Anterior cingulate cortex (tissue), 58 donors: ENCODE measurements at places on chromosomes 1 and 21.
A peak's percentile ranks its signal among the peaks of the same experiment; 100 is the strongest.

DNA sequence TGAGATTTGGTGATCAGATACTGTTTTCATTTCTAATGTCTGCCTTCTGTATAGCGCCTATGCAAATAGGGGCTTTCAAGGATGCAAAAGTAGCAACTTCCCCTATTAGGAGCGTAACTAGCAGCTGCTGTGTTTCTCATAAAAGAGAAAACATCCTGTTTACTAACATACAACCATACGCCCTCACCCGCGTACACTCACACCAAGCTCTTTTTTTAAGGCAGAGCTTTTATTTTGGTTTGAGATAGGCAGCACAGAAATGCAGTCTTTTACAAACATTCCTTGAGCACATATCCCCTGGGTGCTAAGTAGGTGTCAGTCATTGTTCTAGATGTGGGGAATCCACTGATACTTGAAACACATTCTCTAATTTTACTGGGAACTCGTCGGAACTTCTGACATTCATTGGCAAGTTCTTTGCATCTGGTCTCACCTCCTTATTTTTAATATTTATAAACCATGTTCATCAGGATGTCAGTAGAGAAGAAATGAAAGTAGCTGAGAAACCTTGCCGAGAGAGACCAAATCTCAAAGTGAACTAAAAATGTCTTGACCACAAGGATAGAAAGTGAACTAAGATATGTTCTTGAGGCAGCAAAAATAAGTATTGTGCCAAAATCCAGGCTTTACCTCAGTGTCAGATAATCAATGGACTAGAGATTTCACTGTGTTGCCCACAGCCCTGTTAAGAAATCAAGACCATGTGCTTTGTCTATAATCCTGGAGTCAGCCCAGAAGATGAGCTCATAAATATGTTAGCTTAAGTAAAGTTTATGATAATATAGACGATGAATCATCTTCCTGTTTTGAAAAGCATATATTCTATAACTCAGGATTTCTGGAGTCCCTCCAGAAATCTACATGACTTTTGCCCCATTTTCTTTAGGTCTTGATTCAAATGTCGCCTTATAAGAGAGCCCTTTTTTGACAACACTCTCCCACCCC is 350.9 kb downstream of the ST6GALNAC3 start:
- no peak for DNase-seq

DNA sequence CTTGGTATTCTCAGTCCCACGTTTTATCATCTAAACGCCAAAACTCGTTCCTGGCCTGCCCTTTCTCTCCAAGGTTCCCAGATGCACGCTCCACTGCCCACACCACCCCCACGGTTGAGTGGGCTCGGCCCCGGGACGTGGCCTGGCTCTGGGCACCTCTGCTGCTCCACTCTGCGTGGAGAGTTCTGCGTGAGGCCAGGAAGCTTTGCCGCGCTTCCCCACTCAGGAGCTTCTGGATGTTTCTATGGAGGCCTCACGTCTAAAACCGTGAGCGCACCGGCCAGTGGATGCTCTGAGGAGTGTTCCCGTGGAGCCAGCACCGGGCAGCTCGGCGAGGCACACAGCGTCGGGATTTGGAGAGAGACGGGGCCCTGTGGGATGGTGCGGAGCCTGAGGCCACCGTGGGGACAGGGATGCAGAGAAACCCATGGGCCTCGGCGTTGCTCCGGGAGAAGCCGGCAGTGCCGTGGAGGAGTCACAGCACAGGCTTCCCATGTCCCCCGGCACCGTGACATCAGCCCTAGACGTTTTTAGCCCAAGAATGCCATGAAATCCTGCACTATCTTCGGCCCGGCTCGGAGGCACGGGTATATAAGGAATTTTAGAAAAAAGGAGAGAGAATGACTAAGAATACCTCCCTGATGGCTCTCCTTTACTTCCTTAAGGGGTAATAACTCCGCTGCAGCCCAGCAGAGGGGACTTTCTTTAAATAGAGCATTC is 125.9 kb downstream of the PRDM16 start:
- no peak for DNase-seq

GRCh38 chr1:175152006-175152652 is 40.4 kb downstream of the KIAA0040 start:
- DNase-seq = peak; percentile 21

GRCh38 chr1:61585714-61586113 is 139.2 kb downstream of the TM2D1 start:
- DNase-seq = no peak

DNA sequence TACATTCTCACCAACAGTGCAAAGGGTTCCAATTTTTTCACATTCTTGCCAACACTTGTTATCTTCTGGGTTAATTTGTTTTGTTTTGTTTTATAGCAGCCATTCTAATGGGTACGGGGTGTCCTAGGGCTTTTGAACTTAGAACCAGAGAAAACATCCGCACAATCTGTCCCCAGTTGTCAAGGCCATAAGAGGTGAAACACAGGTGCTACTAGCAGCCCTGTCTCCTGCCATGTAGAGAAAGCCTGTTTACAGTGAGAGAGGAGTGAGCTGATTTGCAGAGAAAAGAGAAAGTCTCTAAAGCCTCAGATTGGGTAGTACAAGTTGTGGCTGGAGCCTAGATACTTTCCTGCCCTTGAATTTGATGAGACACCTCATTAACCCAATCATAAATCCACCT is 46.4 kb upstream of the BMP8B start:
- DNase-seq = no peak

GRCh38 chr1:204725821-204726448 is 40.4 kb upstream of the LRRN2 start:
- no peak for DNase-seq

- DNase-seq = no peak
Measured at GRCh38 chr1:3611170-3612019, at the start of gene MEGF6. Gene MEGF6 (minus strand): TSS chr1:3611508. CDS start chr1:3611268, 240 bp downstream.

GRCh38 chr1:167566766-167567165 is 13.2 kb upstream of the CREG1 start:
- DNase-seq = no peak

GRCh38 chr1:203442821-203443220 is 32.8 kb upstream of the PRELP start:
- DNase-seq = no peak

DNA sequence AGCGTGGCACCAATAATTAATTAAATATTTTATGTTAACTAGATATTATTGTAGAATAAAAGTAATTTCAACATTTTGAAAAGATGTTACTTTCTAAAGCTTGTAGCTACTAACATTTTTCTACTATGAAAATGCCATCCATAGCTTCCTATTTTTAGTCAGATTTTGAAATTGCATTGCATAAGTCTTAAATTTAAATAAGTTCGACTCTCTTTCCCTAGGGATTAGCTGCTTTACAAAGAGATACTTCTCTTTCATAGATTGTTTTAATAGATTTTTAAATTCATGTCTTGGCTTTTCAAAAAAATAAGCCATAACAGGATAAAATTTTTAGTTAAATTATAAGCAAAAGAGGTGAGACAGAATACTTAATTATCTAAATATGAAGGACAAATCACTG is 1279.6 kb downstream of the KCNT2 start:
- no peak for DNase-seq

DNA sequence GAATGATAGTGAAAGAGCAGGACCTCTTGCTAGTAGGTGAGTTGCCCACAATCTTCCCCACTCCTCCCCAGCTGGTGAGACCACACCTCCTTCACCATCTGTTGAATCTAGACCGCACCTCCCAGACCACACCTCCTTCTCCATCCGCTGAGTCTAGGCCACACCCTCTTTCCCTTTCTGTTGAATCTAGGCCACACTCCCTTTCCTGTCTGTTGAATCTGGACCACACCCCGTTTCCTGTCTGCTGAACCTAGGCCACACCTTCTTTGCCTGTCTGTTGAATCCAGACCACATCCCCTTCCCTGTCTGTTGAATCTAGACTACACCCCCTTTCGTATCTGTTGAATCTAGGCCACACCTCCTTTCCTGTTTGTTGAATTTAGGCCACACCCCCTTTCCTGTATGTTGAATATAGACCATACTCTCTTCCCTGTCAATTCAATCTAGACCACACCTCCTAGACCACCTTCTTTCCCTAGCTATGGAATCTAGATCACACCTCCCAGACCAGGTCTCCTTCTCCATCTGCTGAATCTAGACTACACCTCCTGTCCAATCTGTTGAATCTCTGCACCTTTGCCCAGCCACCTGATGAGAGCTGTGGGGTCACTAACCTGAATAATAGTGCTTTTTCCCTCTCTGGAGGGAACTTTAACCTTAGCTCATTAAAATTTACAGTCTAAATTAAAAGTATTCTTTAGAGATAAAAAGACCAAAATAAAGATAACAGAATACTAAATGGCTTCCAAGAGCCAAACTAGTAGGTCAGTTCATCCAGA is 116.3 kb downstream of the DAB1 start:
- no peak for DNase-seq

- no peak for DNase-seq
Measured at GRCh38 chr1:17405898-17406759, 33.3 kb downstream of the RCC2 start.

GRCh38 chr1:240282061-240282830 is 190.6 kb downstream of the FMN2 start:
- no peak for DNase-seq

- DNase-seq = no peak
Measured at GRCh38 chr1:226201029-226201593, 14.6 kb upstream of the ACBD3 start.

DNA sequence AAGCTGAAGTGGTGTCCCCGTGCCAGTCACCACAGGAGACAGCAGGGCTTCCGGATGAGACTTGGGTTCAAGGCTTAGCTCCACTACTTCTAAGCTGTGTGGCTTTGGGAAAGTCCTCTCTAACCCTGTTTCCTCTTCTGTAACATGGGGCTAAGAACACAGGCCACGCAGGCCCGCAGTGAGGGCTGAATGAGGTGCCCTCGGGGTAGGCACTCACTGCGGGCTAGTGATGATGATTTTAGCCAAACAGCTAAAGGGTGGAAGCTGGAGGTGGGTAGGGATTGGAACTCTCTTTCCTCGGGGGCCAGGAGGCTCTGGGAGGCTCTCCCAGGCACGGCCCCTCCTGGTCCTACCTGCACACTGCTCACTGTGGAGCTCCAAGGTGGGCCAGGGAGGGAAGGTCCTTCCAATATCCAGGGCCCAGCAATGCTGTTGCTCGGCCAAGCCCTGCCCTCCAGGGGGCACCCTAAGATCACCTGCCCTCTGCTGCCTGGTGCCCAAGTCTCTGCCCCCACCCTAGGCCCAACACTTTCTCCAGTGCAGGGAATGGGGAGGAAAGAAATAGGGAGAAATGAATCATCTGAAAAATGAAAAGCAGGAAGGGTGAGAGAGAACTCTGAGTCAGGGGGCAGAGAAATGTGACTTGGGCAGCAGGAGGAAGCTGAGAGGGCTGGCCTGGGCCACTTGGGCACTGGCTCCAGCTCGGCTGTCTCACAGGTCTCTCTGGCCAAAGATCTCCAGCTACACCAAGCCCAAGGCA is 19.2 kb upstream of the EVA1B start:
- DNase-seq = no peak

GRCh38 chr1:204943495-204943894 is 72.8 kb downstream of the NFASC start:
- DNase-seq = no peak

DNA sequence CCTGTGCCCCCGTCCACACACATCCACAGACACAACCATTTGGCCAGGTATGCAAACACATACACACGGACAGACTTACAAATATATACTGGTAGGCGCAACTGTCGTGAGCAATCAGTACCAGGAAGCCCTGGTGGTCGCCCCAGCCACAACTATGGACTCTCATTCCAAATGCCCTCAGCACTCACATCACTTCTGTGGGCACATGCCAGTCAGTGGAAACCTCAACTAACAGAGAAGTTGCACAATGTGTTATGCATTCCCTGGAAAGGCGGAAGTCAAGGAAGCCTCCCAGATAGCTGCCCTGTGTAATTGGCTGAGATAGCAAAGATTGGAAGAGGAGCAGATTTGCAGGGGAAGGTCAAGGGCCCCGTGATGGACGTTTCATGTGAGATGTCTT is 1.4 kb upstream of the HEYL start:
- DNase-seq = no peak

GRCh38 chr1:204652497-204652896 is 33.0 kb downstream of the LRRN2 start:
- no peak for DNase-seq

GRCh38 chr1:17610713-17611112 is 71.2 kb downstream of the ARHGEF10L start:
- DNase-seq = no peak

- DNase-seq = no peak
Measured at GRCh38 chr1:204031098-204031710, 41.7 kb upstream of the SOX13 start.

DNA sequence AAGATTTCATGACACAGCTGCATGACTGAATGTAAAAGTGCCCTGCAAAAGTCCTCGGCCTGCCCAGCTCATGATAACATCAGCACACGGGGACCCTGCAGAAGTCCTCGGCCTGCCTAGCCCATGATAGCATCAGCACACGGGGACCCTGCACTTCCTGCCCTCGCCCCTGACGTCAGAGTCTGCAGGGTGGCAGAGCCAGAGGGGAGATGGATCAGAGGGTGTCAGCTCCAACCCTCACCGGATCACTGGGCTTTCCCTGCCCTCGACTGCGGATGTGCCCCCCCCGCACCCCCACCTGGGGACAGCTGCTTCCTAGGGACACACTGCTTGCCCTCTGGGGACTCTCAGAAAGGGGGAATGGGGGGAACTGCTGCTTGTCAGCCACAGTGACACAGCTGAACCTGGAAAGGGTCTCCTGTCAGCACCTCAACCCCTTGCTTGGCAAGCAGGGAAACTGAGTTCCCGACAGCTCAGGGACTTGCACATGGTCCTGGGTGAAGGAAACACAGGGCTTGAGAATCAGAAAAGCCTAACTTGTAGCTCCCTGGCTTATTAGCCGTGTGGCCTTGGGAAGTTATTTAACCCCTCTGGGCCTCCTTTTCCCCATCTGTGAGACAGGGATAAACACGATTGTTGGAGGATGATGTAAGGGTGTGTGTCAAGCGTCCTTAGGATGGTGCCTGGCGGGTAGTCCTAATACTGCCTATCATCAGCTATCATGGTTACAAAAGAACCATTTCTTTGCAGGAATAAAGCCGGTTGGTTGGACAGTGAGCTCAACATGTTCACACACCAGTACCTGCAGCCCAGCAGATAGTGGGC is 8.3 kb upstream of the MIIP start:
- DNase-seq = no peak

GRCh38 chr1:225891229-225891972 is 2.5 kb upstream of the LEFTY1 start:
- no peak for DNase-seq

DNA sequence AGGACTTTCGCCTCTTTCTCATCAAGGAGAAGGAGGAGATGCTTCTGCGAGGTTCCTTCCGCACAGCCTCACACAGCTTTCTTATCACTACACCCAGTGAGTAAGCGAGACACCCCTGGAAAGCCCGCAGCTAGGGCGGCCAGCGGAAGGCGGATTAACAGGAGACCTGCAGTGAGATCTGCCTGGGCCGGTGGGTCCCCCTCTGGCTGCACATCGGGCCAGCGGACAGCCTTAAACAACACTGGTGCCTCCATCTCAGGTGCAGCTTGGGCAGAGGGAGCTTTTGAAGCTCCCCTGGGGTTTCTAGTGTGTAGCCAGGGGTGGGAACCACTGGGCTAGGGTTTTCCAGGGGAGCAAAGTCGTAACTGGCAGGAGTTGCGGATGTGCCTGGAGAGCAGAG is 17.5 kb upstream of the MTARC1 start:
- DNase-seq = no peak

- no peak for DNase-seq
Measured at GRCh38 chr1:116254776-116255175, 118.3 kb upstream of the ATP1A1 start.

GRCh38 chr1:205004351-205004750 is 38.7 kb upstream of the CNTN2 start:
- DNase-seq = no peak

- no peak for DNase-seq
Measured at GRCh38 chr1:7103874-7104273, 318.6 kb downstream of the CAMTA1 start.

GRCh38 chr1:17207540-17207939 is 2.6 kb downstream of the PADI1 start:
- peak; percentile 1 for DNase-seq
